ENCODE measurements at places on chromosomes 7 and 10.

GRCh38 chr7:148963583-148964482, 64.5 kb downstream of the PDIA4 start:
- DNase-seq, result no peak

GRCh38 chr7:66110856-66111255, 3.8 kb upstream of the CRCP start:
- DNase-seq, result no peak

DNA sequence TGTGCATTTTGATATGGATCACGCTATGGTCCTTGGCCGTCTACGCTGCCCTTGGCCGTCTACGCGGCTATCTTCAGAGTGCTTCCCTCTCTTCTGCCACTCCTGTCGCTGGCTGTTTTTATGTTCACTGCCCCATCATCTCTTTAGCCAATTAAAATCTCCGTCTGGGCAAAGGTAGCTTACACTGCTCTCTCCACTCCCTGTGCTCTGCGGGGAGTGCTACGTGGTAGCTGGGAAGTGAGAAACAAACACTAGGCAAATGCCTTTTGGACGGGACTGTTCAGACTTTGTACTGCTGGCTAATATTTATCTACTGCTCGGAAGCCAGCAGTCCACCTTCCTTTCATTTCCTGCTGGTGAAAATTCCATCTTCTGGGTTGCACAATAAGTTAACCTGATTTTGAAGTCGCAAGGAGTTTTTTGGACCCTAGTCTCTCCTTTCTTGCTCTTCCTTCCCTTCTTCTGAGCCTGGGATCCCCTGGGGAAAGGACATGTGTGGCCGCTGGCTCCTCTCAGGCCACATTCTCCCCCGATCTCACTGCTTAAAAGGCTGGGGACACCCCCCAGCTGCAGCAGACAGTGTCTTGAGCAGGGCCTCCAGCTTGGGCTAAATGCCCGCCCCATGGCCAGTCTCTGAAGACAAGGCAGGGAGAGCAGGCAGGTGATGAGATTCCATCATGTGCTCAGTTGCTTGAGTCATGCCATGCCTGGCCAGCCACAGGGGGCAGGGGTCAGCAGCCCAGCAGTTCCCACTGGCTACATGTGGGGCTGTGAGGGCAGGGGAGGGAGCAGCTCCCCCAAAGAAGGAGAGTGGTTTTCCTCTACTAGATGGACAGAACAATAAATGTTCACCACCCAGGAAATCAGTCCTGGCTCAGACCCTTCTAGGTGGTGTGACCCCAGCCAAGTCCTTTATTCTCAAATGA, 25.5 kb upstream of the RBM33 start:
- DNase-seq, result no peak

- DNase-seq, result no peak
Observed at GRCh38 chr7:152336754-152337368, 98.9 kb downstream of the KMT2C start.

DNA sequence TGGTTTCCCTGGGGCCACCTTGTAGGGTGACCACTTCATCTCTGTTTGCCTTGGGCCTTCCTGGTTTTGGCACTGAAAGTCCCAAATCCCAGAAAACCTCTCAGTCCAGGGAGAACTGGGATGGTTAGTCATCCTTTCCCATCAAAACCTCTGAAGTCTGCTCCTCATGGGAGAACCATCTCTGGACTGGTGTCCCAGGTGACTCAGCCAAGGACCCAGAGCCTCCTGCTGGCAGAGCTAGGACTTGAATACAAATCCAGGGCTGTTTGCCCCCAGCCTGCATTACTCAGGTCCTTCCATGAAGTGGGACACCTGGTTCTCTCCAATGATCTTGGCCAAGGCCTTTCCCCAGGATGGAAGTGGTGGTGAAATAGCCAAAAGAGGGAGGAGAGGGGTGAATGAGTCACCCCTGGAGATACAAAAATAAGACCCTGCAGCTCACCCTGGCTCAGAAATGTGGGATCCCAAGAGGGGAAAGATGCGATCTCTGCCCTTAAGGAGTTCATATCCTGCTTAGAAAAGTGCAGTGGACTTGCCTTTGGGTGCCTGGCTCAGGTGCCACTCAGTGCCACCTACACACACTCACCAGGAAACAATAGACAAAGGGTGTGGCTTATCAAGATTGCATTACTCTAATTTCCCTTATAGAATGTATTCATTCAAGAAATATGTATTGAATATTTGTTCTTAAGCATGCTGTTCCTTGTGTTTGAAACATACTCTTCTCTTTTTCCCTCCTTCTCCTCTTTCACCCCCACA, 22.0 kb downstream of the ADRA2A start:
- DNase-seq, result no peak
